WTC11 (cell line): ENCODE measurements at places on chromosomes 16 and 17.

DNA sequence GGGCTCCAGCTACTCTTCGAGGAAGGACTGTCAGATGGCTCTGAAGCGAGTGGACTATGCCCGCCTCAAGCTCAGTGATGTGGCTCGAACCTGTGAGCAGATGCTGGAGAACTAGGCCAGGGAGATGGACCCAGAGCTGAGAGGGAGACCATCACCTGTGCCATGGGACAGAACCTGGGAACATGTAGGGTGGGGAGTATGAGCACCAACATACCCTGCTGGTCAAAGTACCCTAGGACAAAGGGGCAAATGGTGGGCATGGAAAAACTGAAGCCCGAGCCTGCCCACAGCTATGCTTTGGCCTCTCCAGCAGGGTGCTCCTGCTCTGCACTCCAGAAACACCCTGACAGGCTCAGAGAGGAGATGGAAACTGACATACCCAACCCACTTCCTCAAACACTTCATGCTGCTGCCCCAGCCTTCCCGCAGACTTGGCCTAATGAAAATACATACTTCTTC is 1.9 kb downstream of the MED11 start:
- no peak overlapping the region for H3K27ac ChIP-seq
- H3K4me3 ChIP-seq = no peak overlapping the region
- DNase-seq = no peak
- no peaks in the 10 kb centered on the region for H3K36me3 ChIP-seq

DNA sequence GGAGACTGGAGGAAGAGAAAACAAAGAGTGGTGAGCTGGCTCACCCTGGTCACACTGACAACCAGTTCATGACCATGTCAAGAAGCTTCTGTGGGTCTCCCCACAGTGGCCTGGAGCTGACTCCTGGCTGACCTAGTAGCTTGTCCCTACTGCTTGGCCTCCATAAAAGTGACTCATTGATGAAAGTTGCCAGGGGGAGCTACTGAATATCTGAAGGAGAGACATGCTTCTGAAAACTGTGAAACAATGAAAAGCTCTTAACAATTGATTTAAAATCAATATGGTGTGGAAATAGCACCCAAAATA is 22.0 kb downstream of the SMPD3 start:
- DNase-seq = no peak
- no peaks in the 10 kb centered on the region; the same call in 1 of the 2 replicates for H3K27me3 ChIP-seq
- H3K36me3 ChIP-seq = no peaks in the 10 kb centered on the region
- no peak overlapping the region for H3K4me3 ChIP-seq
- H3K27ac ChIP-seq = no peak overlapping the region
- H3K4me1 ChIP-seq = 0 out of 2 replicates have a peak, but pooled peaks cover 6% of the 10 kb centered on the region

- H3K4me1 ChIP-seq = no peaks in the 10 kb centered on the region
- no peaks in the 10 kb centered on the region for H3K27me3 ChIP-seq
- no peak for DNase-seq
- no peak overlapping the region for H3K27ac ChIP-seq
- H3K4me3 ChIP-seq = no peak overlapping the region
These were observed 181.8 kb upstream of the CIBAR2 start for GRCh38 chr16:85293904-85294642.

DNA sequence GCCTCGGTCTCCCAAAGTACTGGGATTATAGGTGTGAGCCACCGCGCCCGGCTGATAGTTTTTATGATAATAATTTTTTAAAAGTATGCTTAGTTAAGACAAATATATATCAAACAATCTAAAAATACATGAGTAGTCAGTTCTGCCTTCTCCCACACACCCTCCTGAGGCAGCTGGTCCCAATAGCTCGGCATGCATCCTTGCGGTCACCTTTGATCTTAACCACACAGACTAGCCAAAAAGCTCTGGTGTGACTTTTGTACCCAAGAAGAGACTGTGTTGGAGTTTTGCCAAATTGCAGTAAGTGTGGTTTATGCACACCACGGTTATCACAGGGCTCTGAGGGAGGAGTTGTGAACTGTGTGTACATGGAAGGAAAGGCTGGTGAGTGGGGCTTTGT is 25.6 kb downstream of the ATP6V0A1 start:
- no peak overlapping the region for H3K4me3 ChIP-seq
- H3K36me3 ChIP-seq = peaks cover 59% of the 10 kb centered on the region
- no peaks in the 10 kb centered on the region for H3K4me1 ChIP-seq

DNA sequence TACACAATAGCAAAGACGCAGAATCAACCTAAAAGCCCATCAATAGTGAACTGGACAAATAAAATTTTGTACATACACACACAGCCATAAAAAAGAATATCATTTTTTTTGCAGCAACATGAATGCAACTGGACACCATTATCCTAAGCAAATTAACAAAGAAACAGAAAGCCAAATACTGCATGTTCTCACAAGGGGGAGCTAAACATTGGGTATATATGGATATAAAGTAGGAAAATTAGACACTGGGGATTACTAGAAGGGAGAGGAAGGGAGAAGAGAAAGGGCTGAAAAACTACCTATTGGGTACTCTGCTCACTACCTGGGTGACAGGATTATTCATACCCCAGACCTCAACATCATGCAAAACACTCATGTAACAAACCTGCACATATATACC is 28.2 kb downstream of the ADAMTS18 start:
- H3K27me3 ChIP-seq = no peaks in the 10 kb centered on the region
- H3K27ac ChIP-seq = no peak overlapping the region
- no peak overlapping the region for H3K4me3 ChIP-seq
- DNase-seq = no peak

DNA sequence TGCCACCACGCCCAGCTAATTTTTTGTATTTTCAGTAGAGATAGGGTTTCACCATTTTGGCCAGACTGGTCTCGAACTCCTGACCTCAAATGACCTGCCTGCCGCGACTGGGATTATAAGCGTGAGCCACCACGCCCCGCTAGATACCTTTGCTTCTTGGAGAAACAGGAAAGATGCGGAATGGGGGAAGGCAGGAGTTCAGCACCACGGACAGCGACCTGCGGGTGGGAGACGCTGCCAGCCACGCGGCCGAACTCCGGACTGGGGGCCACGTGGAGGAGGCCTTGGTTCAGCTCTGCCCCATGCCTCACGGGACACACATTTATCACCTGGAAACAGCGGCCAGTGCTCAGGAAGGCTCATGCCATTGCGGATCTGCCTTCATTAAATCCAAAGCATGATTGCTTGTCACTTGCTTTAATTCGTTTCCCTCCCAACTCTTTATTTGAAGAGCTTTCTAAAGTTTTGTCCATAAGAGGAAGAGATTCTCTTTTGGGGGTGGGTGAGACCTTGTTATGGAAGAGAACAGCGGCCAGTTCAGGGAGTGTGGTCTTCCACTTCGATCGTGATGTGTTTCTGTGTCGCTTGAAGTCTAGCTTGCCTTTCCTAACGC is 219.9 kb downstream of the ENGASE start:
- peaks cover 3% of the 10 kb centered on the region; the same call in 1 of the 2 replicates for H3K4me1 ChIP-seq
- H3K27me3 ChIP-seq = peaks cover 11% of the 10 kb centered on the region
- DNase-seq = peak; percentile 89
- no peak overlapping the region for H3K27ac ChIP-seq
- H3K4me3 ChIP-seq = no peak overlapping the region
- H3K36me3 ChIP-seq = no peaks in the 10 kb centered on the region

DNA sequence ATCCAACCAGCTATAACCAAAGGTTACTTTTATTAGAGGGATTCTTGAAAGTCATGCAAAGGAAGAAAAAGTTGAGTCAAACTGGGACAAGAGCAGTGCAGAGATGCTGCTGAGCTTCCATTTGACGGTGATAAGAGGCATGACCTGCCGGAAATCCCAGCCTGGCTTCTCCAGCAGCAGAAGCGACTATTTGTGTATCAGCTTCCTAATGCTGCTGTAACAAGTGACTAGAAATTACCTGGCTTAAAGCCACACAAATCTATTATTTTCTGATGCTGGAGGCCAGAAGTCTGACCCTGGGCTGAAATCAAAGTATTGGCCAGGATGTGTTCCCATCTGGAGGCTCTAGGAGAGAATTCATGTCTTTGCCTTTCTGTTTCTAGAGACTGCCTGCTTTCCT is 41.6 kb upstream of the CPPED1 start:
- H3K27me3 ChIP-seq = peaks cover 5% of the 10 kb centered on the region
- H3K4me1 ChIP-seq = no peaks in the 10 kb centered on the region
- no peak overlapping the region for H3K27ac ChIP-seq
- no peak for DNase-seq

- H3K27me3 ChIP-seq = peaks cover 69% of the 10 kb centered on the region
- H3K4me3 ChIP-seq = peak overlapping the region; percentile 72
- H3K27ac ChIP-seq = peak overlapping the region; percentile 44
- peak; percentile 83 for DNase-seq
- no peaks in the 10 kb centered on the region for H3K36me3 ChIP-seq
- H3K4me1 ChIP-seq = peaks cover 45% of the 10 kb centered on the region
These were observed 2.3 kb downstream of the BAHCC1 start for GRCh38 chr17:81397314-81398175.

- H3K36me3 ChIP-seq = no peaks in the 10 kb centered on the region
- H3K4me1 ChIP-seq = peaks cover 15% of the 10 kb centered on the region
- H3K27ac ChIP-seq = no peak overlapping the region
- no peak for DNase-seq
These were observed 10.9 kb upstream of the HS3ST6 start for GRCh38 chr16:1929105-1929504.

GRCh38 chr16:53320992-53321391 is 113.3 kb upstream of the RBL2 start:
- no peak overlapping the region for H3K4me3 ChIP-seq
- peaks cover 47% of the 10 kb centered on the region for H3K36me3 ChIP-seq
- DNase-seq = no peak
- no peaks in the 10 kb centered on the region for H3K4me1 ChIP-seq
- no peak overlapping the region for H3K27ac ChIP-seq

DNA sequence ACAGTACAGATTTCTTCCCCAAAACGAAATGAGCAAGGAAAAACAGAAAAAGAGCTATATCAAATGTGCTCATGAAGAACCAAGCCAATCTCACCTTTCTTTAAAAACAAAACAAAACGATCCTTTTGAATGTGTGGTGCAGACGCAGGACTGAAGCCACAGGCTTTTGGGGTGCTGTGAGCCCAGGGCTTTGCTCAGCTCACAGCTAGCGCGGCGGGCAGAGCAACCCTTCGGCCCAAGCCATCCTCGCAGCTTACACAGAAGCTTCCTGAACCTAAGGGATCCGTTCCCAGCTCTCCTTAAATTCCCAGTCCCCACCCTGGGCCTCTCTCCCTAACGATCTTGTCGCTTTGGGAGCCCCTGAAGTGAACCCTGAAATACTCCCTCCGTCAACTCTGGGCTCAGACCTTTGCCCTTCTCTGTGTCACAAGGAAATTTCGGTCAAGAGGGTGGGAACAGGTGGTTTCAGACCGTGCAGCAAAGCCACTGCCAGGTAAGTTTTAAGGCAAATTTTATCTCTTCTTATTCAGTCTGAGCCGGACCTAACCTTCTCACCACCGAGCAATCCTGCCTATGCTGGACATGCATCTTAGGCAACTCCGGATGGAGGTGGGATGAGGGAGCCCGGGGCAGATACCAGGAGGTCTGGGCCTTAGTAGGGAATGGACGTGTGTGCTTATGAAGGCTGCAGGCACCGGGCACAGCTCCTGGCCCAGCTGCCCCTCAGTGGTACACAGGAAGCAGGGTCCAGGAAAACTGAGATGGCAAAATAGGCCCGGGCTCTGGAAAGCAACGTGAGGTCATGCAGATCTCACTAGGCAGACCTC is 52.0 kb downstream of the COTL1 start:
- H3K36me3 ChIP-seq = peaks cover 16% of the 10 kb centered on the region
- DNase-seq = no peak
- H3K27me3 ChIP-seq = no peaks in the 10 kb centered on the region
- H3K27ac ChIP-seq = peak overlapping the region; percentile 84
- peaks cover 45% of the 10 kb centered on the region for H3K4me1 ChIP-seq

DNA sequence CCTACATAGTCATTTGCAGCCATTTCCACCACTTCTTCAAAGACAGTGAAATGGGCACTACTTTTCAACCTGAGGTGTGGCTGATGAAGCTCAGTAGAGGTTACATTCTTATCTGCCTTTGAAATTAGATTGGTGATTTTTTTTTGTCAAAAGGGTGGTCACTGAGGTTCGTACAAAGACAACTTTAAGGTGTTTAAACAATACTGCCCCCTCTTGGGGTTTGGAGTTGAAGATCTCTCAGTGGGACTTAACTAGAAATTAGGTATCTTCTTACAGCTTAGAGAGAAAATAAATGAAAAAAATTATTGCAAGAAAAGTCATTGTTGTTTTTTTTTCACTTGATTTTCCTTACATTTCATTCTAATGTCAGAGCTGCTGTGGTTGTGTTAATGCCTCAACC is 713.2 kb downstream of the CDH11 start:
- H3K27ac ChIP-seq = no peak overlapping the region
- H3K27me3 ChIP-seq = no peaks in the 10 kb centered on the region
- no peaks in the 10 kb centered on the region for H3K36me3 ChIP-seq
- H3K4me3 ChIP-seq = no peak overlapping the region

- no peaks in the 10 kb centered on the region for H3K36me3 ChIP-seq
- peak overlapping the region; percentile 73 for H3K4me3 ChIP-seq
- peaks cover 3% of the 10 kb centered on the region; the same call in 1 of the 2 replicates for H3K27me3 ChIP-seq
- H3K27ac ChIP-seq = no peak overlapping the region
- peak; percentile 82 for DNase-seq
These were observed 1.3 kb downstream of the TIMP2 start for GRCh38 chr17:78923660-78924453.

GRCh38 chr16:80167657-80168390 is 373.0 kb upstream of the DYNLRB2 start:
- H3K36me3 ChIP-seq = peaks cover 4% of the 10 kb centered on the region
- DNase-seq = no peak
- H3K4me1 ChIP-seq = no peaks in the 10 kb centered on the region
- no peak overlapping the region for H3K4me3 ChIP-seq
- no peak overlapping the region for H3K27ac ChIP-seq

DNA sequence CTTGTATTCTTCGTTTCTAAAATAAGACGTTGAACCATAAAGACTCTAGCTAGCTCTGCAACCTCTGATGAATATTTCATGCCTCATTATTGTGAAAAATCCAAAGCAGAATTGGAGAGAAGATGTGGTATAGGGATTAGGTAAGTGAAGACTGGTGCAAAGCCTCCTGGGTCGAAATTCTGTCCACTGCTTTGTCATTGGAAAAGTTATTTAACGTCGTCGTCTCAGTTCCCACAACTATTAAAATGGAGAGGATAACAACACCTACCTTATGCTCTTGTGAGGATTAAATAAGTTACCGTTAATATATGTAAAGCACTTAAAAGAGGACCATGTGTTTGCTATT is 1.4 kb upstream of the PRPSAP2 start:
- no peak for DNase-seq
- H3K36me3 ChIP-seq = no peaks in the 10 kb centered on the region
- H3K4me1 ChIP-seq = peaks cover 32% of the 10 kb centered on the region
- peak overlapping the region; percentile 88 for H3K27ac ChIP-seq

GRCh38 chr17:36936455-36937000 is 747 bp upstream of the LHX1 start:
- H3K36me3 ChIP-seq = no peaks in the 10 kb centered on the region
- DNase-seq = peak; percentile 84
- H3K4me3 ChIP-seq = peak overlapping the region; percentile 78
- H3K27me3 ChIP-seq = peaks cover 99% of the 10 kb centered on the region
- no peak overlapping the region for H3K27ac ChIP-seq

- H3K4me1 ChIP-seq = peaks cover 70% of the 10 kb centered on the region
- H3K27me3 ChIP-seq = no peaks in the 10 kb centered on the region
- no peak overlapping the region for H3K27ac ChIP-seq
- H3K36me3 ChIP-seq = no peaks in the 10 kb centered on the region
These were observed 53.3 kb downstream of the RNF112 start for GRCh38 chr17:19464031-19465026.
